Head of caudate nucleus (tissue), 42 donors: ENCODE measurements at places on chromosomes 1 and 21.

DNA sequence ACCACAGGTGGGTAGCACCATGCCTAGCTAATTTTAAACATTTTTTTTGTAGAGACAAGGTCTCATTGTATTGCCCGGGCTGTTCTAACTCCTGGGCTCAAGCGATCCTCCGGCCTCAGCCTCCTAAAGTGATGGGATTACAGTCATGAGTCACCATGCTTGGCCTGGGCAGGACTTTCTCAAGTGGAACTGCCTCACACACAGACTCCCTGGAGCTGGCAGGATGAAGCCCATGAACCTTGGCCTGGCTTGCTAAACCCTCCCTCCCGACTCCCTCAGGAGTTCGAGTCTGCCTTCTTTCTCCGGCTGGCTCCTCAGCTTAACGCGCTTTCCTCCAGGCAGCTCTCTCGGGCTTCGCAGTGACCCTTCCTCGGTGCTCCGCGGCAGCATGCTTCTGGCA, 7.7 kb upstream of the ECE1 start:
- DNase-seq = no peak

GRCh38 chr1:58849551-58849950, 65.7 kb upstream of the JUN start:
- DNase-seq = no peak

- no peak for DNase-seq
Observed at GRCh38 chr21:8991968-8992621, 1529.3 kb upstream of the TPTE start.

DNA sequence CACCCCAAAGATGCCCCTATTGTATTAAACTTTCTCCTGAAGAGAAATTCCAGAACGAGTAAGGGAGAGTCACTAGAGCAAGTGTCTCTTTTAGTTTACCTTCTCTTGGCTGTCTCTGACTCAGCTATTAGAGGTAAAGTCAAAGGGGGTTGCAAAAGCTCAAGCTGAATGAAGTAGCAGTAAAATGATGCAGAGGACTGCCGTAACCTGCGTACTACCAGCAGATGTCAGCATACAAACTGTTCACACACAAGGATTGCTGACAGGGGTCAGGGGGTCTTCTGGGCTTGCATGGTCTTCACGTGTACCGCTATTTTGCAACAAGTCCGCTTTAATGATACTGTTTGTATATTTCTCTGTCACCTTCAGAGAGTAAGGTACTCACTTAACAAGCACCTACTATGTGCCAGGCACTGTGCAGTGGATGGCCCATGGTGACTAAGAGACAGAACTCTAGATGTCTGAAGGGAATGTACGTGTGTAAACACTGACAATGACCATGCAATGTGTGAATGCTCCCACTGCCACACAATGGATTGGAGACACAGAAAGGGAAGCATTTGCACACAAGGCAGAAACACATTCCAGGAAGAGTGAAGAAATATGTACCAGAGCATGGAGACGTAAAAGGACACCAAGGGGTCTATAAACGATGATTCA, 34.9 kb downstream of the CHML start:
- DNase-seq = no peak

GRCh38 chr1:69258842-69259241, 308.9 kb upstream of the LRRC7 start:
- no peak for DNase-seq

DNA sequence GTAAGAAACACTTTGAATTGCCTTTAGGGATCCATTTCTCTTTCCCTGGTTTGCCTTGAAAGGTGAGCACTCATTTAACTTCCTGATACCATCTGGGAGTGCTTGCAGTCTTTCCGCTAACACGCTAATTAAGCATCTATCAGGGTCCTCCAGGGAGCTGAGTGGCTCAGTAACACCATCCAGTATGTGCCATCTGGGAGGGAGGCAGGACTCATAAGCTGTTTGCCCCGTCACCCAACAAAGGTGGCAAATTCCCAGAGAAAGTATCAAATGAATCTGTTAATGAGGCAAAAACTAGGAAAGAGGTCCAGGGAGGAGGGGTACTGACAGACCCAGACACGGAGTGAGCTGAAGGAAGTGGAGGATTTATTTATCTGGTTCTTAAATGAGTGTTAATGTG, 430.9 kb downstream of the HLX start:
- DNase-seq = no peak

DNA sequence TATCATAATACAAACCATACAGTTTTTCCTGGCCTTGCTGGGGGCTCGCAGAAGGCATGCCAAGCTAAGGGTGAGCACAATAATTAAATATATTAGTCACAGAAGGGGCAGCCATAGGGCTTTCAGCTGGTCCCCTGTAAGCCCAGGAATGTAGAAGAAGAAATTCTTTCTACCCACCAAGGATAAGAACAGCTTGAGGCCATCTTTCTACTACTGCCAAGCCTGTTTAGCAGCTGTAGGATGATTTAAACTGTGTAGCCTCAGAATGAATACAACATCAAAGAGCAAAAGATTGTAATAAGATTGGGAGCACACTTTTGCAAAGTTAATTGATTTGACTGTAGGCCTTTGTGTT, 171.5 kb downstream of the LRRC7 start:
- no peak for DNase-seq

DNA sequence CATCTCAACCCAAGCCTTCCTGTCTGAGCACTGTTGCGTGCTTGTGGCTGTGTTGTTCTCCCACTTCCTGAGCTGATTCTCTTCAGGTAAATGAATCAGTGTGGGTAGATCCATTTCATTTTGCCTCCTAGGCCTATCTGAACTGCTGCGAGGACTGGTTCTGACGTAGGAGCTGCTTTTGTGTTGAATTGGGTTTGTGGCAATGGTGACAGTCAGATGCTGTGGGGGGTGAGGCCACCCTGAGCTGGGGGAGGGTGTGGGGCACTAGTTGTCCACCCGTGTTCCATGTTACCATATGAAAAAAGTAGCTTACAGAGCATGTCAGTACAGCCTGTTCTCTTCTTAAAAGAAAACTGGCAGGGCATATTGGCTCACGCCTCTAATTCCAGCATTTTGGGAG, 81.5 kb downstream of the MRPS6 start:
- no peak for DNase-seq

GRCh38 chr1:88801575-88802208, 89.7 kb downstream of the GTF2B start:
- no peak for DNase-seq

DNA sequence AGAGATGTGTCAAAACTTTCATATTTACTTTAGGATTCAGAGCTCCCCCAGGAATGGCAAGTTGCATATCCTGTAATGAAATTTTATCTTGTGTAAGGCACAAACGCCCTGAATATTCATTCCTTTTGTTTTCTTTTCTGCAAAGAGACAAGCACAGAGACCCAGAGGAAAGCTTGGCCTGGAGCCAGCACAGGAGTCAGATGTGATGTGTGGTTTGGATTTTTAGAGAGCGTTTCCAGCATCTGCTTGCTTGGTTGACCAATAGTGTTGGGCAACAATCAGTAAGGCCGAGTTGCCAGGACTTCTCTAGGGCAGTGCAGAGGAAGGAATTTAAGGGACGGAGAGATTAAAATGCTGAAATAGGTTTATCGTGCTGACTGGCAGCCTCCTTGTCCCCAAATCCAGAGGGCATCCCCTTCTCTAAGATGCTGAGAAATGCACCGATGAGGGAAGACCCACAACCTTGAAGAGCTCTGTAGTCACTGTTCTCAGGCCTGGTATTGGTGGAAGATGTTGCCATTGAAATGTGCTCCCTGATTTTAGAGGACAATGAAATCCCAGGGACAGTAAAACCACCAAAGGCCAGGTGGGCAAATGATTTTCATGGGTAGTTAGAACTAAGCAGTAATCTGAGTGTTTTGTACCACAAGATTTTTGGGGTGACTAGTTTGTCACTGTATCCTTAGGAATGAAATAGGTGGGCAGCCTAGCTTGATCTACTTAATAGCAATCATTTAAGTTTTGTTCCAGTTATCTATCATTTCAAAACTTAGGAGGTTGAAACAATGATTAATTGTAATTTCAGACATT, 37.9 kb upstream of the RHOU start:
- peak; percentile 36 for DNase-seq

- DNase-seq = no peak
Observed at GRCh38 chr21:28547766-28548165, 444.9 kb downstream of the LTN1 start.

DNA sequence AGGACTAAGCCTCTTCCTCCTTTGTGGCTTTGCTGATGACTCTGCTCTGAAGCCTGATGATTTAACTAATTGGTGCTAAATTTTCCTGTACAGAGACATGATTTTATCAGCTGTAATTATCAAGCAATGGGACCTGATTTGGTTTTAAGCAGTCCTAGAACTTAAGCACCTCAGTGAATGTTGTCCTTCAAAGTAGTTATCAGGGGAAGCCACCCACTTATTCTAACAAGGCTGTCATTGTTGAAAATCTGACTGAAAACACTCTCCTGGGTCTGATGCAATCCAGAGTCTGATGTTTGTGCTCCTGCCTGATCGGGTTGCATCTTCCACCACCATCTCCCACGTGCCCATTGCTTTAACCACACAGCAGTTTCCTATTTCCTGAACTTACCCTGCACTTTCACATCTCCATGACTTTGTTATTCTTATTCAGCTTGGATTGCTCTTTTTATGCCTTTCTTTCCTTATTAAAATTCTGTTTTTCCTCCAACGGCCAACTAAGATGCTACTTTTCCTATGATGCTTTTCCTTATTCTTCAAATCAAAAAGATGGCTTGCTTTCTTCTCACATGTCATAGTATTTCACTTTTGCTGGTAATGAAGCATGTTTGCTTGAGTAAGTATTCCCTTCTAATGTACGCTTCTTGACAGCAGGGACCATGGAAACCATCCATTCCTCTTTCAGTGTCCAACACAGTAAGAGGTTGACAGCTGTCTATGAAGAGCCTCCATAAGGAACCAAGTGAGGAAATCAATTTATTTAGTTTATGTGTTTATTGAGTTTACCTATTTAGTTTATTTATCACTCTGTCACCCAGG, 55.0 kb downstream of the S1PR1 start:
- DNase-seq = no peak

DNA sequence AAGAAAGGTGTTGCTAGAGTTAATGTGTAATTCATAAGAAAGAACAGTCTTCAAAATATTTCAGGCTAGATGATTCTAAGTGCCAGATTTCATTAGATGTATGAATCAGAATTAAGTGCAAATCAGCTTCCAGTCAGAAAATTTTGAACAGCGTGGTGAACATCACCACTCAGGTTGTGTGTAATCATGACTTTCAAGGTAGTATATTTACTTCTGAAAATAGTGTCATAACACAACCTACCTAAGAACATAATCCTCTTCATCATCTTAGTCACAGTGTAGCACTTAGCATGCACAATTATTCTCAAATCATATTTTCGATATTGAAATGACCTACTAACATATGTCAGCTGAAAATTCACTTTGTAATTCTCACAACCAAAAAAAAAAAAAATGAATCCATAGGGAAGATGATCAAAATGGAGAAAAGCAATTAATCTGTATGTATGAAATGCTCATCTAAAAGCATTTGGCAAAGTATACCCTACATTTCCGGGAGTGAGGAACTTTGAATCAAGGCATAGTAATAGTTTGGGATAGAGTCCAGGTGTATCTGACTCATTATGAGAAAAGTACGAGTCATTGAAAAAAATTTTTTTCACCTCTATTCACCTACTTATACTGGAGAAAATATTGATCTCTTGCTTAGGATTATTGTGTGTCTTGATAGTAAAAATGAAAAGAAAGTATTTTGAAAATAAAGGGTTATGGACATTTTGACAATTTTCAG, 221.8 kb upstream of the CHRM3 start:
- no peak for DNase-seq

GRCh38 chr1:144551107-144551542, 41.6 kb upstream of the PPIAL4F start:
- peak; percentile 68 for DNase-seq

- no peak for DNase-seq
Observed at GRCh38 chr1:28417926-28418637, 48.5 kb downstream of the PHACTR4 start.

- DNase-seq = no peak
Observed at GRCh38 chr1:224559981-224560728, 56.0 kb upstream of the CNIH3 start.

GRCh38 chr1:197862671-197863070, 39.8 kb upstream of the C1orf53 start:
- no peak for DNase-seq

- DNase-seq = peak; percentile 84
Observed at GRCh38 chr1:37474046-37474696, at the start of gene ZC3H12A. ZC3H12A (plus strand) TSS chr1:37474580; CDS start chr1:37475497, 917 bp downstream.

GRCh38 chr1:24315391-24315790, 3.8 kb upstream of the GRHL3 start:
- DNase-seq = no peak

GRCh38 chr1:227388214-227389168, 70.2 kb upstream of the CDC42BPA start:
- no peak for DNase-seq

DNA sequence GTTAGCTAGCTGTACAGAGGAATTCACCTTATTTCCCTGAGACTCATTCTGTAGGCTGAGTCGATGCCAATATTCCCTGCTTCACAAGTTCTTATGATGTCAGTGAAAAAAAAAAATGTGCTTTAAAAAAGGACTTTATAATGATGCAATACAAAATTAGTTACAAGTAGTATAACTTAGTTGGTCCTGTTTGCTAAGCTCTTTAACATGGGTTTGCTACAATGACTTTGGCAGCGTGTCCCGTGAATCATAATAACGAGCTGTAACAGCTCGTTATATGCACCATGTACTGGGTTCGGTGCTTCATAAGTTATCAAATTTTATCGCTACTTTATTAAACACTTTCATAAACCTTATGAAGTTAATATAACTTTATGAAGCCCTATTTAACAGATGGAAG, 349.7 kb downstream of the LMX1A start:
- DNase-seq = no peak
